Memory B cell (primary cell): ENCODE measurements at places on chromosomes 7 and 10.

- DNase-seq = no peak
- H3K27me3 ChIP-seq = peaks cover 18% of the 10 kb centered on the region
- no peak overlapping the region for H3K4me3 ChIP-seq
- no peak overlapping the region for H3K27ac ChIP-seq
- no peaks in the 10 kb centered on the region for H3K36me3 ChIP-seq
Measured at GRCh38 chr10:11835061-11835460, 11.9 kb downstream of the PROSER2 start.

GRCh38 chr10:28381903-28382347, 79.1 kb upstream of the MPP7 start:
- H3K36me3 ChIP-seq = no peaks in the 10 kb centered on the region
- H3K4me3 ChIP-seq = no peak overlapping the region
- H3K27ac ChIP-seq = no peak overlapping the region
- peak; percentile 81 for DNase-seq

DNA sequence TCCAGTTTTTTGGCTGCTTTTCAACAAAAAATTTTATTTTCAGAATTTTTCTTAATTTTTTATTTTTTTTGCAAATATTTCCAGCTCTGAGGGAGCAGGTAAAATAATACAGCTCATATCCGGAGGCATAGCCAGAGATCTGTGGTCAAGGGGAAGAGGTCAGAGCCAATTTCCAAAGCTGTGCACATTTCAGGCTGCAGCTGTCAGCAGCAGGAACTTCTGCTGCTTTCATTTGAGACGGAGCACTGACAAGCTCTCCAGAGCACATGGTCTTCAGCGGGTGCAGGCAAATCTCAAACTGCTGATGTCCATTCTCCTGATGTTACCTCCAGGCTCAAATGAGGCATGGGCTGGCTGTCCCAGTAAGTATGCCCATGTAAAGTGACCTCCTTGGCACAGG, 31.1 kb downstream of the SLC26A4 start:
- peaks cover 6% of the 10 kb centered on the region for H3K27me3 ChIP-seq
- no peak overlapping the region for H3K27ac ChIP-seq
- H3K4me3 ChIP-seq = no peak overlapping the region

DNA sequence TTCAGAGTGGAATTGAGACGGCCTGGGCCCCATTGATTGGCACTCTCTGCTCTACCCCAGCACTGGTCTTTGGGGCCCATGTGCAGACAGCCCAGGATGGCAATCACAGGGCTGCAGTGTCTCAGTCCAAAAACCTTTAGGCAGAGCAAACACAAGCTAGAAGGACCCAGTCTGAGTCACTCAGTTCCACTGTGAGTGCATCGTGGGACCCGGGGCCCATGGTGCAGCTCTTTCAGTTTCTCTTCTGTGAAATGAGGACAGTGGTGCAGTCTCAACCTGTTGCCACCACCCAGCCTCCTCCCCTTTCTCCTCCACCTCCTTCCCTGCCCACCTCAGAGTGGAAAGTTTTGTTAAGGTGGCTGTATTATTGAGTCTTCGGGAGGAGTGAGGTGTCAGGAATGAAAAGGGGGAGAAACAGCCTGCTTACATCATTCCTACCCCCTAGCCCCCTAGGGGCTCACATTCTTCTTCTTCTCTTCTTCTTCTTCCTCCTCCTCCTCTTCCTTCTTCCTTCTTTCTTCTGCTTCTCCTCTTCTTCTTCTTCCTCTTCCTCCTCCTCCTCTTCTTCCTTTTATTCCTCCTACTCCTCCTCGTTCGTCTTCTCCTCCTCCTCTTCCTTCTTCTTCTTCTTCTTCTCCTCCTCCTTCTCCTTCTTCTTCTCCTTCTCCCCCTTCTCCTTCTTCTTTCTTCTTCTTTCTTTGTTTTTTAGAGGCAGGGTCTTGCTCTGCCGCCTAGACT, 19.5 kb upstream of the CARD11 start:
- H3K4me3 ChIP-seq = peak overlapping the region; percentile 61
- no peaks in the 10 kb centered on the region for H3K36me3 ChIP-seq
- no peak for DNase-seq
- peak overlapping the region; percentile 71 for H3K27ac ChIP-seq
- H3K4me1 ChIP-seq = peaks cover 31% of the 10 kb centered on the region
- H3K27me3 ChIP-seq = no peaks in the 10 kb centered on the region

DNA sequence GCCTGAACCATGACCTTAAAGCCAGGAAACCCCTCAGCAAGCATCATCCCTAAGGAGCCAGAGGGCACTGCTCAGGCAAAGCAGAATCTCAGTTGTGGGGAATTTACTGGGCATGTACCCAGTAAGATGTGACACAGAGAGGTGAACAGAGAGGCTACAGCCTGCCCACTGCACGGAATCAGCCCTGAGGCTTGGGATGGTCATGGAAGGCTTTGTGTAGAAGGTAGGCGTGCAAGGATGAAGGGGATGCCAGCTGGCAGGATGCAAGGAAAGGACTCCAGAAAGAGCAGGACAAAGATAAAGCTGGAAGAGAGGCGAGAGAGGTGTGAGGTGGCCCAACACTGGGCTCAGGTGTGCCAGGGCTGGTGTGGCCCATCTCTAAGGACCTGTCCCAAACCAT, 2.4 kb upstream of the AIFM2 start:
- peaks cover 1% of the 10 kb centered on the region for H3K27me3 ChIP-seq
- H3K27ac ChIP-seq = no peak overlapping the region
- DNase-seq = no peak
- peaks cover 15% of the 10 kb centered on the region for H3K4me1 ChIP-seq

DNA sequence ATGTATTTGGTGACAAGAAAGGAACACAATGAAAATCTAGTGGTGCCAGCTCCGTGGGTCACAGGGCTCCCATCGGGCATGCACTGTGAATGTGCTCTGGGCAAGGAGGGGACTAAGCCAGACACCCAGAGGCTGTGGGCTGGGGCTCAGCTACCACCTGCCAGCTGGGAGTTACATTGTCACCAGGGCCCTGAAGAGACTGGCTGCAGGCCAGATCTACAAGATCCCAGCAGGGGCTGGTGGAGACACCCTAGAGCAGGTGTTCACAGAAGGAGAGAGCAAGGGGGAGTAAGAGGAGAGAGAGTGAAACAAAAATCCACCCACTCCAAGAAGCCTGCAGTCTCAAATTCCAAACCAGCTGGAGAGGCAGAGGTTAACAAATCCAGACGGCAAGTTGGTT, 116.6 kb upstream of the ADCY1 start:
- H3K4me1 ChIP-seq = no peaks in the 10 kb centered on the region
- no peaks in the 10 kb centered on the region for H3K36me3 ChIP-seq

DNA sequence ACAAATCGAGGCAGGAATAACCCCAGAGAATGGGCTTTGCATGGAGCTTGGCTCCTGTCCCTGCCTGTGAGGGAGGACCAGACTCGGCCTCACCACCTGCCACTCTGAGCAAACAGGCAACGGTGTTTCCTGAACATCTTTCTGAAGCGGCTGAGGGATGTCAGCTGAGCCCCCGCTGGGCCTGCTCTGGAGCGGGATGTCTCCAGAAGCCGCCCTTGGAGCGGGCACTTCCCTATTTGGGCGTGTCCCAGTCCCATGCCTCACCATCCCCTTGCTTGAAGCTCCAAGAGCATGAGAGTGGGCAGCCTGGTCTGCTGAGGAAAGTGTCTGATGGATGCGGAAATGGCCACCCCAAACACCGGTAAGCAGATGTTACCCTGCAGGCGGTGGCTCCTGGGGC, 10.2 kb downstream of the ALKBH4 start:
- H3K4me1 ChIP-seq = peaks cover 7% of the 10 kb centered on the region
- no peak for DNase-seq
- no peaks in the 10 kb centered on the region for H3K27me3 ChIP-seq
- H3K36me3 ChIP-seq = peaks cover 2% of the 10 kb centered on the region
- H3K27ac ChIP-seq = no peak overlapping the region
- no peak overlapping the region for H3K4me3 ChIP-seq

DNA sequence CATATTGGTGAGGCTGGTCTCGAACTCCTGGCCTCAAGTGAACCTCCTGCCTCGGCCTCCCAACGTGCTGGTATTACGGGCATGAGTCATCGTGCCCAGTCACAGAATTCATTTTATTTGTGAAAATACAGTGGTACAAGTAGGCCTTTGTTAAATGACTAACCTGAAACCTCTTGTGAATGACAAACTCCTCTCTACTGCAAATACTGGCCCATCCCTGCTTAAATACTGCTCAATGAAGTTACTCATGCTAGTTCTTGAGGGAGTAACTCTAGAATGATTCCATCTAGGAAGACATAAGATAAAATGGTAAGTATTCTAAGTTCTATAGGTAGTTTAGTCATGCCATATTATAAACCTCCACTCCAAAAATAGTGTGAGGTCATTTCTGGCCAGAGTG, 80.7 kb downstream of the UBE2H start:
- no peak overlapping the region for H3K4me3 ChIP-seq
- no peak overlapping the region for H3K27ac ChIP-seq
- H3K36me3 ChIP-seq = peaks cover 37% of the 10 kb centered on the region
- H3K4me1 ChIP-seq = peaks cover 19% of the 10 kb centered on the region
- no peak for DNase-seq

GRCh38 chr10:101655570-101655969, 39.4 kb downstream of the FBXW4 start:
- peaks cover 2% of the 10 kb centered on the region for H3K4me1 ChIP-seq
- no peak overlapping the region for H3K4me3 ChIP-seq
- peaks cover 31% of the 10 kb centered on the region for H3K36me3 ChIP-seq
- no peak for DNase-seq
- H3K27ac ChIP-seq = peak overlapping the region; percentile 62

GRCh38 chr7:156167417-156167807, 355.1 kb upstream of the SHH start:
- H3K4me3 ChIP-seq = no peak overlapping the region
- H3K36me3 ChIP-seq = no peaks in the 10 kb centered on the region
- no peaks in the 10 kb centered on the region for H3K4me1 ChIP-seq
- DNase-seq = no peak
- H3K27ac ChIP-seq = no peak overlapping the region

- H3K4me1 ChIP-seq = no peaks in the 10 kb centered on the region
- no peak for DNase-seq
- peaks cover 12% of the 10 kb centered on the region for H3K27me3 ChIP-seq
- no peak overlapping the region for H3K27ac ChIP-seq
Measured at GRCh38 chr7:78115876-78116275, 317.3 kb downstream of the PHTF2 start.

- H3K4me3 ChIP-seq = peak overlapping the region; percentile 62
- peaks cover 2% of the 10 kb centered on the region for H3K36me3 ChIP-seq
- H3K27ac ChIP-seq = no peak overlapping the region
- DNase-seq = no peak
Measured at GRCh38 chr7:32761451-32762205, 129.9 kb downstream of the KBTBD2 start.

DNA sequence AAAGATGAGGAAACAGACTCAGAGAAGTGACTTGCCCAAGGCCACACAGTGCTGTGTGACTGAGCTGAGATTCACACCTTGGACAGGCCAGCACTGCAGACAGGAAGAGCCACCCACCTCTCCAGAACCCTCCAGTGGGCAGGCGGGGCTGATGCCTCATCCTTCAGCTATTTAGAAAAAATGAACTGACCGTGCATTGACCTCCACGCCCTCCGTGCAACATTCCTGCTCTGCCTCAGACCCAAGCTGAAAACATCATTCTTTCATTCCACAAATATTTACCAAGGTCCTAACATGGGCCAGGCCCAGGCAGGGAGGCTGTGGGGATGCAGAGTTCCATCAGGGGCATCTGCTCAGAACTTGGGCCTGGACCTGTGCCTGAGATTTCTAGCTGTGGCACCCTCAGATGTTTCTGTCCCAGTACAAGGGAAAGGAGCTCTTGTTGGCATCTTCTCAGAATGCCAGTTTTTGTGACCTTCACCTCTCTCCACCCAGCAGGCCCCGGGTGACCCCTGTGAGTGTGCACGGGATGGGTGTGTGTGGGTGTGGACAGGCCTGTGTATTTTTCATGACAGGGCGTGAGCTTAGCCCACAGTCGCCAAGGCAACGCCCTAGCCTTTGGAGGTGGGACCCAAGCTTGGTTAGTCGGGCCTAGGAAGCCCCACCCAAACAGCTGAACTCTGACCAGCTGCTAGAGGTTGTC, 6.5 kb downstream of the VSIR start:
- H3K27ac ChIP-seq = peak overlapping the region; percentile 95
- H3K4me1 ChIP-seq = peaks cover 61% of the 10 kb centered on the region
- H3K27me3 ChIP-seq = no peaks in the 10 kb centered on the region
- peaks cover 8% of the 10 kb centered on the region for H3K36me3 ChIP-seq
- peak; percentile 59 for DNase-seq
